SHP77 treated with DMSO at 0.1 percent for 48 hours (cell line): ENCODE measurements at places on chromosomes 16 and 17.

DNA sequence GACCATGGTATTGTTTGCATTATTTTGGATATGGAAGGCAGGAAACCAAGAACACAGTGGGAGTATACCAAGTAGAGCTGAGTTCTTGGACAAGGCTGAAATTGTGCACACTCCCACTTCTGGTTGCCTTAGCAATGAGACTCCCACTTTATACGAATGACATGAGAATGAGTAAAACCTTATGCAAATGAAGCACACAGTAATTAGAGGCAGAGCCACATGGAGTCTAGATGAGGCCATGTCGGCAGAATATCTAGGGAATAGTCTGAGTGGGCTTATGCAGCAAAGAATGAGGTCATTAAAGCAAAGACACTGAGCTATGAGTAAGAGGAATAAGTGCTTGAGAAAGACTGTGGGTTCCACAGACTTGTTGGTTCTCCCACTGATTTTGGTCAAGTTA, 178.7 kb downstream of the GRIN2A start:
- DNase-seq, result no peak

GRCh38 chr16:22420606-22421135, 46.3 kb upstream of the CDR2 start:
- no peak for DNase-seq

DNA sequence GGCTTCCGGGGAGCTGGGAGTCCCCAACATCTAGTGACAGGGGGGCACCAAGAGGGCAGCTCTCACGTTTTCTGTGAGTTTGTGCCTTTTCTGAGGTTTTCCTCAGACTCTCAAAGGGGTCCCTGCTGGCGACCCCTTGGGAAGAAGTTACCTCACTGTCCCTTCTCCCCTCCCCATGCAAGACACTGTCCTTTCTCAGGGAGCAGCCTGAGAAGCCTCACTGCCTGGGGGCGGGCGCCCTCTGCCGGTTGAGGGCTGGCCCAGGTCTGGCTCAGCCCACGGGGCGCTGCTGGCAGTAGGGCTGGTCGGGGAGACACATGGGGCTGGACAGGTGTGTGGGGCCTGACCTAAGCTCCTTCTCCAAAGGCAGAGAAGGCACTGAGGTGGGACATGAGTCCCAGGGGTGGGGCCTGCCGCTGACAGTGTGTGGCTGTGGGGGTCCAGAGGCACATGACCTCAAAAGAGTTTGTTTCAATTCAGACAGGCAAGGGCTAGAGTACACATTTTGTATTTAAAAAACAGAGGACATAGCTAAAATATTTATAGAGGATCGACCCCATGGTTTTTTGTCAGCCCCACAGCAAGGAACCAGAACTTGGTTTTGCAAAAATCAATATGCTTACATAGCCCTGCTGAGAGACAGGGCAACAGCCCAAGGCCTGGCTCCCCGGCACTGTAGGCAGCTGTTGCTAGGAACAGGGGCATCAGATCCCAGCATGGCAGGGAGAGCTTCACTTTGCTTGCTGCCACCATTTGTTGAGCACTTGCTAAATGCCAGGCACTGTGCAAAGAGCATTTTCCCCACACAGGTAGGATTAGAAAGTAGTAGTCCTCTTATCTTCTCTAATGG, 18.5 kb upstream of the ALDH3A1 start:
- DNase-seq, result peak; percentile 56

- DNase-seq, result no peak
Measured at GRCh38 chr16:726438-727290, at the start of the genes CCDC78 and HAGHL. TSS of gene CCDC78 (minus strand) at chr16:726443. CDS start at chr16:726367, 76 bp downstream. TSS of gene HAGHL (plus strand) at chr16:727106. CDS start at chr16:727510, 404 bp downstream.

- no peak for DNase-seq
Measured at GRCh38 chr17:74769266-74769855, 6.8 kb downstream of the NAT9 start.

DNA sequence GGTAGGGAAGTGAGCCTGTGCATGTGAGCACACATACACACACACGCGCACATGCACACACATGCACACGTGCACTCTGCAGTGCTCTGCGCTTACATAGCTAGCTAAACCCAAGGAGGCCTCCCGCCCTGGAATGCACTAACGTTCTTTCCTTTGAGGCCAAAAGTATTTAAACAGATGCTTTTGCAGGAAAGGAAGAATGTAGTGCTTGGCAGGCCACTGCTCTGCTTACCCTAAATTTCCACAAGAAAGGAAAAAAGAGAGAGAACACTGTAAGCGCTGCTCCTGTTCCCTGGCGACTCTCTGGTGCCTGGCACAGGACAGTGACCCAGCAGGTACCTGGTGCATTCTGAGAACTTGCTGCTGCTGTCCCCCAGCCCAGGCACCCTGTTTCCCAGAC, 31.3 kb upstream of the MRPS23 start:
- DNase-seq, result no peak

GRCh38 chr17:27947005-27947406, 53.8 kb upstream of the LYRM9 start:
- DNase-seq, result no peak

DNA sequence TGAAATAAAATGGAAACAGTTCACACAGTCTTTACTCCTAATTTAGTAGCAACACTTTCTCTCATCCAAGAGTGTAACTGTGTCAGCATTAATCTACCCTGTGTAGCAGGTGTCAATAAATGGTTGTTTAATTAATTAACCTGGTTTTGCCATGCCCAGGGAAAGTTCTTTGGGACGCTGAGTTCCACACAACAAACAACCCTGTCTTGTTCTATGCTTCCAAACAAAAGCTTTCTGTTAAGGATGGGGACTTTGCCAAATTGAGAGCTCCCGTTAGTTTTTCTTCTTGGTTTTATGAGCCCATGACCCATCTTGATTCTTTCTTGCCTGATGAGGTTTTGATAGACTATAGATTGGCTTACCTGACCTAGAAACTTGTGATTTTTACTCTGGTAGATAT, 530.1 kb downstream of the KCNJ2 start:
- no peak for DNase-seq

DNA sequence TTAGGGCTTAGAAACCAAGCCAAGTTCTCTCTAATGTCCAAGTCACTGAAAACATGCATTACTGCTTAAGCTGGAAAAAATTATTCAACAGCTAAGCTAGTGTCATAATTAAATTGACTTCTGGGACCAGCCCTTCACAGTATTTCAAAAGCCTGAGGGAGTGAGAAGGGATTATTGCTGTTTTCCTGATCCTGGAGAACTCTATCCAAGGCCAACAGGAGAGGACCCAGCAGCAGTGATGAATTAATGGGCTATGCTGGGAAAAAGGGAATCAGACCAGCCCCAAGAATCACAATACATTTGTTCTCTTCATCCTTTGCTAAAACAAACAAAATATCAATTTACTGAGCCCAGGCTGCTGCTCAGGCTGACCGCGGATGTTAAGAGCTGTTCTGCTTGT, 34.5 kb upstream of the CLEC3A start:
- no peak for DNase-seq

DNA sequence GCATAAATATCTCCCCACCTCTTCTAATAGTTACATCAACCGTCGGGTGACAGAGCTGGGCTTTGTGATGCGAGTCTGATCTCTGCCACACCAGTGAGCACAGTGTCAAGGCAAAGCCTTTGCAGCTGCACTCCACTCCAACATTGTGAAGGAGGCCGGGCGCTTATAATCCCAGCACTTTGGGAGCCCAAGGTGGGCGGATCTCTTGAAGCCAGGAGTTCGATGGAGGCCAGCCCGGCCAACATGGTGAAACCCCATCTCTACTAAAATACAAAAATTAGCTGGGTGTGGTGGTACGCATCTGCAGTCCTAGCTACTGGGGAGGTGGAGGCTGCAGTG, 18.9 kb downstream of the CYB5D2 start:
- DNase-seq, result no peak

- no peak for DNase-seq
Measured at GRCh38 chr16:80974649-80975376, 31.9 kb downstream of the CMC2 start.
